Activated CD4-positive, alpha-beta T cell treated with anti-CD3 and anti-CD28 coated beads for 36 hours (primary cell): ENCODE measurements at places on chromosomes 5 and 9. TPM values are rescaled to one million over a fixed set of nuclear protein-coding genes. Genes with fewer than 3 reads are reported as not detected.

Gene IFNA8
- total RNA-seq: not detected

- peak within 1 kb of the TSS; percentile 97 for H3K27ac ChIP-seq
- peaks cover 67% of the 10 kb centered on the region for H3K4me1 ChIP-seq
- peaks cover 23% of the 10 kb centered on the region for H3K36me3 ChIP-seq
- no peaks in the 10 kb centered on the region for H3K27me3 ChIP-seq
These were observed at the start of gene DUSP1 for GRCh38 chr5:172770675-172771438. Gene DUSP1 (minus strand): TSS chr5:172771195. CDS start chr5:172770952, 243 bp downstream.

DNA sequence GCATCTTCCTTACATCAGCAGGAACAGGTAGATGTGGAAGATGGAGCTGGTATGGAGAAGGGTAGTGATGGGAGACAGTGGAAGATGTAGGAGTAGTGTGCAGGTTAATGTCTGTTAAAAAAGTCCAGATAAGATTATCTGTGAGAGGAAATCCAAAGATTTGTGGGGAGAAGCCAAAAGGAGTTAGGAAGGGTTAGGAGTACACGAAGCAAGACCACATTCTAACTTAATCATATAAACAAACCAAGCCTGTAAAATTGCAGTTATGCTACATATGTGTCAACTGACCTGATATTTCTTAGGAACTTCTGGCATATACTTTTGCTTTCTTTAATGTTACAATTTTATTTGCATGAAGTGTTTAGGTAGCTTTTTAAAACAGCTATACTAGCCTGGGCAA, 142.1 kb upstream of the DMRT1 start:
- no peaks in the 10 kb centered on the region for H3K36me3 ChIP-seq
- H3K27me3 ChIP-seq: no peaks in the 10 kb centered on the region
- H3K4me3 ChIP-seq: no peak overlapping the region
- DNase-seq: no peak

DNA sequence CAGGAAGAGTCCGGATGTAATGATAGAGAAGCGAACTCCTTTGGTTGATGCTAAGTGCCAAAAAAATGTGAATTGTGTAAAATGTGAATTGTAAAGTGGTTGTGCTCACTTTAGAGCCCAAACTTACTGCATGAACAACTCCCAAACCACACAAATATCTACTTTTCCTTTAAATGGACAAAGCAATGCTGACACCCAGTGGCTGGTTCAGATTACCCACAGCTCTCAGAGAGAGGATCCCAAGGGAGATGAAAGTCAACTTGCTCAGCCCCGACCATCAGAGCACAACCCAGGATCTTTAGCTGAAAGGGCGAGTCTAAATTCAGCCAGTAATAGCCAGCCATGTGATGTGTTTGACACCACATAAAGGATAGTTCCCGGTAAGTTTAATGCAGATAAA, 133.7 kb downstream of the NMUR2 start:
- H3K4me3 ChIP-seq: no peak overlapping the region
- H3K36me3 ChIP-seq: no peaks in the 10 kb centered on the region
- no peak overlapping the region for H3K27ac ChIP-seq
- H3K27me3 ChIP-seq: no peaks in the 10 kb centered on the region

- no peaks in the 10 kb centered on the region for H3K4me1 ChIP-seq
- no peaks in the 10 kb centered on the region for H3K36me3 ChIP-seq
- no peak overlapping the region for H3K27ac ChIP-seq
- no peak overlapping the region for H3K4me3 ChIP-seq
- peaks cover 15% of the 10 kb centered on the region for H3K27me3 ChIP-seq
These were observed 236.2 kb upstream of the NFIL3 start for GRCh38 chr9:91659529-91660495.

- peak overlapping the region; percentile 48 for H3K4me3 ChIP-seq
- H3K27me3 ChIP-seq: no peaks in the 10 kb centered on the region
- H3K36me3 ChIP-seq: peaks cover 13% of the 10 kb centered on the region
- H3K27ac ChIP-seq: peak overlapping the region; percentile 77
- no peak for DNase-seq
These were observed 672 bp upstream of the SUSD3 start for GRCh38 chr9:93057703-93058354.

- no peak overlapping the region for H3K27ac ChIP-seq
- peaks cover 11% of the 10 kb centered on the region for H3K27me3 ChIP-seq
- no peaks in the 10 kb centered on the region for H3K4me1 ChIP-seq
- no peak overlapping the region for H3K4me3 ChIP-seq
- H3K36me3 ChIP-seq: no peaks in the 10 kb centered on the region
These were observed 60.8 kb downstream of the MSX2 start for GRCh38 chr5:174785120-174785680.

Gene IL4
- total RNA-seq: 0.77 TPM

Gene ESM1
- not detected for total RNA-seq

Gene IL33
- total RNA-seq: not detected

DNA sequence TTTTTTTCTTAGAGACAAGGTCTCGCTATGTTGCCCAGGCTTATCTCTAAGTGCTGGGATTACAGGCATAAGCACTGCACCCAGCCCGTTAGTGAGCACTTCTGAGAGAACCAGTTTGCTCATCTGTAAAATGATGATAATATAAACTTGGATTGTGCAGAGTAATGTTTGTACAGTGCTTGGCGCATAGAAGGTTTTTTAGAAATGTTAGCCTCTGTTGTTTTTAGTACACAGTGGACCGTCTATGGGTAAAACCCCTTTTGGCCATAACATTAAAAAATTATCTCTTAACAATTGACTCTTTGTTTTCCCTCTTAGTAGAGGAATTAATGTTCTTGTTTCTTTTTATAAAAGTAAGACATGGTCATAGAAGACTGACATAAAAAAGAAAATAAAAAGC, 202.1 kb downstream of the PCSK5 start:
- no peaks in the 10 kb centered on the region for H3K27me3 ChIP-seq
- peaks cover 5% of the 10 kb centered on the region for H3K36me3 ChIP-seq
- no peaks in the 10 kb centered on the region for H3K4me1 ChIP-seq
- H3K4me3 ChIP-seq: no peak overlapping the region

Gene TRPM6
- 0.07 TPM for total RNA-seq

Gene CAMK2A
- not detected for total RNA-seq

Gene DROSHA
- 94.4 TPM for total RNA-seq

DNA sequence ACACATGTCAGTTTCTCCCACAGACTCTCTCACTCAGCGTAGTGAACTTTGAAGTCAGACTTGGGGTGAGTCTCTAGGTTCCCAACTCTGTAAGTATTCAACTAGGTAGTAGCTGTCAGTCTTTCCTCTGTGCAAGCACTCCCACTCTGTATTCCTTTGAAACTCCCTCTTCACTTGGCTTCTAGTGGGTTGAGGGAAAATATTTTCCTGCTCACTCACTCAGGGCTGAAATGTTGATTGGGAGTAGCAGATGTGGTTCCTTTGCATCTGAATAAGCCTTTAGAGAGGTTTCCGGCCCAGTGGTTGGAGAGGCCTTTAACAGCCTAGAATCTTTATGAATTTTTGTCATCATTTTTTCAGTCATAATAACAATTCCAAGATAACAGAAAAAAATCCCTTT, 18.1 kb upstream of the ARRDC3 start:
- H3K4me3 ChIP-seq: no peak overlapping the region
- peaks cover 7% of the 10 kb centered on the region for H3K4me1 ChIP-seq
- no peaks in the 10 kb centered on the region for H3K27me3 ChIP-seq

Gene FREM1
- total RNA-seq: not detected

Gene NIM1K
- total RNA-seq: 2.3 TPM

DNA sequence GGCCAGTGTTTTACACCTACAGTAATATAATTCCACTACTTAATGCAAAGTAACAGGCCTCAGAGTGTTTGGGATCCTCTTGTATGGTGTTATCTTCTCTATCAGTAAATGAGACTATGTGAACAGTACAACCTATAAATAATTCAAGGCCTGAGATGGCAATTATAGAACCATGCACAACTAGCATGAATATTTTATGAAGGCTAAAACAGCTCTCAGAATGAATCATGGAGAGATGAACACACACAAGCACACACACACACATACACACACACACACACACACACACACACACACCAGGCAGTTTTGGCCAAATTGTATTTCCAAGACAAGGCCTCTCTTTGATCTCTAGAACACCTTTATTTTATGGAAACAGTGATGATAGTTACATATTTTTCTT, 224.9 kb downstream of the EBF1 start:
- H3K36me3 ChIP-seq: no peaks in the 10 kb centered on the region
- peaks cover 27% of the 10 kb centered on the region for H3K4me1 ChIP-seq
- H3K27ac ChIP-seq: no peak overlapping the region
- H3K4me3 ChIP-seq: peak overlapping the region; percentile 13

- no peaks in the 10 kb centered on the region for H3K4me1 ChIP-seq
- no peak overlapping the region for H3K27ac ChIP-seq
- H3K4me3 ChIP-seq: no peak overlapping the region
- H3K36me3 ChIP-seq: no peaks in the 10 kb centered on the region
These were observed 77.9 kb upstream of the KLF4 start for GRCh38 chr9:107567462-107567861.

- H3K4me3 ChIP-seq: no peak overlapping the region
- peaks cover 30% of the 10 kb centered on the region for H3K4me1 ChIP-seq
- no peak for DNase-seq
- peaks cover 15% of the 10 kb centered on the region for H3K36me3 ChIP-seq
These were observed 114.4 kb downstream of the AUH start for GRCh38 chr9:91247278-91247677.

DNA sequence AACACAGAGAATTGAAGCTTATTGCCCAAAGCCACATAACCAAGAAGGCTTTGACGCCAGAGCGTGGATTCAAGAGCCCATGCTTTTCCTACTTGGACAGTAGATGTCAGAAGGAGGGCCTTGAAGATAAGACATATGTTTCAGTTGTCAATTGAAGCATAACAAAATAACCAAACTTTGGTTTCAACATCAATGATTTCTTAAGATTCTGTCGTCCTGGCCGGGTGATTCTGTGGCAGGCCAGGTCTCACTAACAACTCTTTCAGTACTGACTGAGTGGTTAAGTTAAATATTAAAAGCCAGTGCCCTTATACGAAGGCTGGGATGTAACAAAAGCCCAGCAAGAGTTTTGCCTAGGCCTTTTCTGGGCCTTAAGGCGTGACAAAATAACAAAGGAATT, 94.0 kb downstream of the RCL1 start:
- H3K4me3 ChIP-seq: no peak overlapping the region
- H3K27me3 ChIP-seq: no peaks in the 10 kb centered on the region
- no peak overlapping the region for H3K27ac ChIP-seq

GRCh38 chr5:150762211-150762610, 3.4 kb upstream of the DCTN4 start:
- DNase-seq: no peak
- H3K36me3 ChIP-seq: peaks cover 5% of the 10 kb centered on the region
- no peak overlapping the region for H3K27ac ChIP-seq
- H3K27me3 ChIP-seq: no peaks in the 10 kb centered on the region
- H3K4me1 ChIP-seq: peaks cover 11% of the 10 kb centered on the region

DNA sequence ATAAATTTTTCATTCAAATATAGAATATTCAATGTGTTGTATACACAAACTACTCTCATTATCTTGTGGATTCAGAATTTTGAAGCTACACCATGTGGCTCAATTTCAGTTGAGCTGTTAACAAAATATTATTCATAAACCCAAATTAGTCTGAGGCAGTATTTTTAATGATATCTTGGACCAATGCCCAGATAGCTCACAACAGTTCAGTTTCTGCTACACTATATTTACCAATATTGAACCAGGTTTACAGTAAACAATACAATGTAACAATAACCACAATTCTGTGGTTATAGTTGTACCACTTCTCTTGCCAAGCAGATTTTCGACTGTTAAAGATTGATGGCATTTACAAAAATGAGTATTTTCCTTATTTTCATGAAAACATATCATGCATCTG, 99.9 kb downstream of the SSBP2 start:
- H3K27ac ChIP-seq: no peak overlapping the region
- H3K27me3 ChIP-seq: no peaks in the 10 kb centered on the region
- DNase-seq: no peak
- no peak overlapping the region for H3K4me3 ChIP-seq

Gene CNTNAP3
- total RNA-seq: not detected

DNA sequence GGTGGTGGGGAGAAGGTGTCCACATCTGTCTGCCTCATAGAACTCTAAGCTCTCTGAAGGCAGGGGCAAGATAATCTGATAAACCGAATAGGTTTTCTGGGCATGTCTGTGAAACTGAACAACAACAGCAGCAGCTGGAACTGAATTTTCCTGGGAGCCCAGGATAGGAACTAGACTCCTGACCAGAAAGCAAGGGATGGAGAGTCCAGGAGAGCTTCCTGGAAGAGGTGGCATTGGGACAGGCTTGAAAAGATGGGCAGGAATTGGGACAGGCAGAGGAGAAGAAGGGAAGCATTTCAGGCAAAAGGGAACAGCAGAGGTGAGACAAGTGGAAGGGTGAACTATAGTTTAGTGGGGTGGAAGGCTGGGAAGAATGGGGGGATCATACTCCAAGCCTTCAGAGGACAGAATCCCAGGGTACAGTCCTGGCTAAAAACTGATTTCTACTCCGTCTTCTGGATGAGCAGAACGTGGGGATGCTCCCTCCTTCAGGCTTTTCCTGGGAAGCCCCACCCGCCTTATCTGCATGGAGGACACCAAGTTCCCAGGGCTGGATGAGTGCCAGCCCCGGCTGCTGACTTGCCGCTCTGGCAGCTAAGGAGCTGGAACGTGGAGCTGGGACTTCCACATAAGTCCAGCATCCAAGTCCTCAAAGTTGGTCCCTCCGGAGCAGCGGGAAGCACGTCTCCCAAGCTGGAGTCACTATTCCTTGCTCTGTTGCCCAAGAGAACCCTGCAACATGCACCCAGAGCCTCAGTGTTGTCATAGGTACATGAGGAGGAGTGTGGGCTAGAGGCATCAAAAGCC, 13.9 kb upstream of the KIF12 start:
- peaks cover 26% of the 10 kb centered on the region for H3K27me3 ChIP-seq
- no peak overlapping the region for H3K27ac ChIP-seq
- H3K36me3 ChIP-seq: no peaks in the 10 kb centered on the region
- H3K4me1 ChIP-seq: no peaks in the 10 kb centered on the region
- no peak overlapping the region for H3K4me3 ChIP-seq

GRCh38 chr5:138990986-138991590, 116.0 kb upstream of the LRRTM2 start:
- no peak overlapping the region for H3K4me3 ChIP-seq
- no peak for DNase-seq

DNA sequence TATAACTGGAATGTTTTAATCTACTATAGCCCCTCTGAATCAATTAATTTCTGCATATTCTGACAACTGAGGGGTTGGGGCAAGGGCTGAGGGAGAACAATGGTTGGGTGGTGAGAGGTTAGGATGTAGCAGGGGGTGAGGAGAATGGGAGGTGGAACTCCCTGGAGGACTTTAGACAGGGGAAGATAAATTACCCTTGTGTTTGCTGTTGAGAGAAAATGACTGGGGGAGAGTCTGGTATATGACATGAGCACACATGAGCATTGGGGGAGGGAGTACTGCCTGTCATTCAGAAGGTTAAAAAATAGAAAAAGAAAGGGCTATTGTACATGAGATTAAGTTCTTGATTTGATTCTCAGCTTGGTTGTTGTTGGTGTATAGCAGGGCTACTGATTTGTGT, 37.2 kb upstream of the PAPPA start:
- no peak for DNase-seq
- H3K4me1 ChIP-seq: no peaks in the 10 kb centered on the region
- H3K4me3 ChIP-seq: no peak overlapping the region
- no peaks in the 10 kb centered on the region for H3K27me3 ChIP-seq
